Peyer's patch (tissue), 4 donors: ENCODE measurements at places on chromosomes 12 and 14. TPM values are rescaled to one million over a fixed set of nuclear protein-coding genes. Genes with fewer than 3 reads are reported as not detected.

ZNF385A gene
- total RNA-seq: 8.6 TPM

- DNase-seq: no peak
These were observed 162.8 kb downstream of the MON2 start for GRCh38 chr12:62629413-62629812.

DNA sequence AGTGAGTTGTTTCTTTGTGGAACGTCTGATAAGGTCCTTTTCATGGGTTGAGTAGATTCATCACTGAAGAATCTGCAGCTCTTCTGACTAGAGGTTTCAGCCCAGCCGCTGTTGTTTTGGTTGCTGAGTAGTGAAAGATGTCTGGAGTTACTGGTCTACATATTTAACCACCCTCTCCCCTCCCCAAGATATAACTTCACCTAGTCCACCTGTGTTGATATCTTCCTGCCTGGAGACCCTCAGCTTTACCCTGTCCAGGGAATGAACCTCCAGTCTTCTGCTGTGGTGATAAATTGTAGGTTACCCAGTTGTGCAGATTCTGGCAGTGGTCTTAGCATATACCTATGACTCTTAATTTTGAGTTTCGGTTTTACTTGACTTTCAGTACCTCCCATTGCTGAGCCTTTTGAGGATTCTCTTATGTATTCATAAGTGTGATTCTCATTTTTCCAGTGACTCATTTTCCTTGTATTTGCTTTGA lies 62.9 kb downstream of the CCDC91 start:
- DNase-seq: no peak

DNA sequence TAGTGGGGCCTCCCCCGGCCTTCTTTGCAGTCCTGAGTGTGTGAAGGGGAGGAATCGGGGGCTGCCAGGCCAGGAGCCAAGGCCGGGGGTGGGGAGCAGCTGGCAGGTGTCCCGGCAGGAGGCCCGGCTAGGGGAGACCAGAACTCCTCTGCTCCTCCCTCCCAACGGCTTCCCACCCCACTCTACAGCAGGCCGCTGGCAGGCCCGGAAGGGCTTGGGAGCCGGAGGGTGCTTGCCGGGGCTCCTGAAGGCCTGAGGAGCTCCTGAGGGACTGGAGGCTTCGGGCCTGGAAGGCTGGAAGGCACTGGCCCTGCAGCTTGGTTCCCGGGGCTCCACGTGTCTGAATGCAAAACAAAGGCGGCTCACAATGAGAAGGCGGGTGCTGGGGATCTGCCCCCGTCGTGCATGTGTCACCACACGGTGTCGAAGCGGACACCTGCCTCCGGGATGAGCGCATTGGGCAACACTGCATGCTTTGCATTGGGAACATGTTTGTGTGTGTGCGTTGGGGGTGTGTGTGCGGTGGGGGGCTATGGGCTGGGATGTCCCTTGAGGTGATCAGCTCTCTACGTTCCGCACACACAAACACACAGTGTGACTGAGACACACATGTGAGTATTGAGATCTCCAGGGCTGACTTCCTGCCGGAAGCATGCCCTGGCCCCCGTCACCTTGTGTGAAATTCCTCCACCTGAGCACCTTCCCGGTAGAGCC lies 30.9 kb upstream of the ANKRD9 start:
- no peak for DNase-seq

- no peak for DNase-seq
These were observed 842.9 kb downstream of the SLC6A15 start for GRCh38 chr12:84069699-84070098.

DNA sequence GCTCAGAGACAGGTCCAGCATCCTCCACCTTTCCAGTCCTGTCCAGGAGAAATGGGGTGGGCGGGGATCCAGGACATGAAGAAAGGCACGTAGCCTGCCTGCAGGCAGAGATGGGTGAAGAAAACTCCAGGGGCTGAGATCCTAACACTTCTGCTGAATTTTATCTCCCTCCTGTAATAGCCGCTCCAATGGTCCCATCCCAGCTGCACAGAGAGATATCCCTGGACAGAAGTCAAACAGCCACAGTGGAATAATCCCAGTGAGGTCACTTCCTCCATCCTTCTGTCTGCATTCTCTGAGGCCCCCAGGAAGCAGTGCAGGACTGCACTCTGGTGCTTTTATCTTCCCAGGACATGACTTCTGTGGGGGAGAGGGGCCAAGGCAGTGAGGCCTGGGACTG lies 26.3 kb downstream of the KRT18 start:
- no peak for DNase-seq

GRCh38 chr12:110921262-110921661 lies 883 bp upstream of the MYL2 start:
- no peak for DNase-seq
